ENCODE measurements at places on chromosomes 5 and 9. TPM values are rescaled to one million over a fixed set of nuclear protein-coding genes. Genes with fewer than 3 reads are reported as not detected.

GRCh38 chr9:122808141-122808540 is 8.2 kb downstream of the OR1K1 start:
- no peak for DNase-seq

DNA sequence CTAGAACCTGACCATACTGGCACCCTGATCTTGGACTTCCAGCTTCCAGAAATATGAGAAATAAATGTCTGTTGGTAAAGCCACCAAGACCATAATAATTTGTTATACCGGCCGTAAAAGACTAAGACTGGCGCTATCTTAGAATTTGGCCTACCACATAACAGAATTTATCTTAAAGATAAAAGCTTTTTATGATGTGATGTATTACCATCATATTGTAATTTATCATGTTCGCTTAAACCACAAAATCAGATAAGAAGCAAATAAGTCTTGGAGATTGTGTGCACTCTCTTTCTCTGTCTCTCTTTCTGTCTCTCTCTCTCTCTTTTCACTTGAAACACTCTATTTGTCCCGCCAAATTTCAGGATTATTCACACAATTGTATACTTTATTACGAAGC is 35.6 kb downstream of the FST start:
- DNase-seq = no peak

DNA sequence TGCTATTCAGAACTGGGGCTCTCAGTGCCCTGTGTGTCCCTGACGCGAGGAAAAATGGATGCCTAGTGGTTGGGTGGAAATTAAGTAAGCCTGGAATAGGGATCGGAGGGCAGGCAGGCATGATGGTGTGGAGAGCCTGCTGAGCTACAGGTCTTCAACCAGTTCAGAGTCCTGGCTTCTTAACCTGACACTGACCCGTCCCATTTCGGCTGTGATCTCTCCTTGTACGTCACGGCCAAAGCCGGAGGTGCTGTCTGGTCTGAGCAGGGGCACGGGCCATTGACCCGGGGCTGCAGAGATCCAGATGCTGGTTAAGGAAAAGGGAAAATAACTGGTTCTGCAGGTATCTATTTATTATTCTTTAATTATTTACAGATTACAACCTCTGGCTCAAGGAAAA is 27.9 kb downstream of the RHOBTB3 start:
- no peak for DNase-seq

GRCh38 chr9:3823842-3824475 is 298.2 kb upstream of the RFX3 start:
- no peak for DNase-seq

DNA sequence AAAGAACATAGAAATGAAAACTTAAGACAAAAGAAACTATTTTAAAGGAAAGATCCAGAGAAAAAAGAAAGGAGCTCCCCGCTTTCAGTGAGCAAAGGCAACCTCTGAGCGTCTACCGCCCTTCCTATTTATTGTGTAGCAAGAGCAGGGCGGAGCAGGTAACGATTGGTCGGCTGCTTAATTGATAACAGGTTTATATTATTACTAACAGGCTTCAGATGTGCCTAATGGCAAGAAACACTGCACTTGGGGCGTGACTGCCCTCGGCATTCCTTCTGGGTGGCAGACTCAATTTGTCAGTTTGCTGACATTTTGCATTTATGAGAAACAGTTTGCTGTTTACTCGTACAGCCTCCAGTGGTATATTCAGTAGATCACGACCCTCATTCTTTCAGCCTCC is 482.7 kb upstream of the C9orf72 start:
- DNase-seq = no peak

- DNase-seq = no peak
Measured at GRCh38 chr9:135586601-135587109, 25.1 kb downstream of the PAEP start.

GRCh38 chr9:33651125-33651524 is 127.1 kb downstream of the ANKRD18B start:
- DNase-seq = no peak

GRCh38 chr9:134781591-134782302 is 98.9 kb upstream of the FCN2 start:
- DNase-seq = no peak

GRCh38 chr5:158354958-158355357 is 496.0 kb upstream of the CLINT1 start:
- no peak for DNase-seq

GRCh38 chr5:167030500-167031120 is 1260.8 kb upstream of the WWC1 start:
- peak; percentile 64 for DNase-seq

The LPAR1 gene
- 3.8 TPM for total RNA-seq

The BHMT2 gene
- not detected for total RNA-seq

The SLC23A1 gene
- total RNA-seq = not detected

The RNF183 gene
- total RNA-seq = not detected

The CDH6 gene
- 1.4 TPM for total RNA-seq

The DOLK gene
- 17.2 TPM for total RNA-seq

All from H1 (cell line).